Stimulated activated naive CD8-positive, alpha-beta T cell treated with anti-CD3 and anti-CD28 coated beads, Interleukin-15, Interleukin-2, amounts not matched to agents 100 U/mL and 50 U/mL, for 24 hours (primary cell): ENCODE measurements at places on chromosomes 3 and 15.

GRCh38 chr15:94205366-94205765 lies 26.0 kb upstream of the MCTP2 start:
- DNase-seq, result peak; percentile 42

GRCh38 chr15:93042691-93043378 lies 46.2 kb downstream of the RGMA start:
- no peak for DNase-seq

GRCh38 chr15:73921254-73921925 lies 4.9 kb upstream of the LOXL1 start:
- DNase-seq, result no peak

GRCh38 chr3:151037746-151038477 lies 47.6 kb upstream of the MED12L start:
- no peak for DNase-seq

DNA sequence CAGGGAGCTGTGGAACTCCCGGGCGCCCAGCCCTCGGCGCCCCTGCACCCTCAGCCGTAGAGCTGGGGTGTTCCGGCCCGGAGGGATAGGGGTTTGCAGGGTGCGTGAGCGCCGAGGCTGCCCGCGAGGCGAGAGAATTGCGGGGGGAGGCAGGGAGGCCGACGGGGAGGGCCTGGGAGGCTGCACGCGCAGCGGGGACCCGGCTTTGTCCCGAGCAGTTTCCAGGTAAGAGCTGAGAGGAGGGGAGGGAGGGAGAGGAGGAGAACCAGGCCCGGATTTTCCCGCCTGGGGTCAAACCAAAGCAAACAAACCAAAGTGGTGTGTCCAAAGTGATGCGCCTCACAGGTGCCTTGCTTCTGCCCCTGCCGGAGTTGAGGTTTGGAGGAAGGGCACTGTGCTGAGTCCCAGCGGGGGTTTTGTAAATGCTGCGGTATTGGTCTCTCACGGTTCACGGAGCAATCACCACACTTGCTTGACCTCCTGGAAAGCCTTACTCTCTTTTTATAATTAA lies 146.4 kb downstream of the TJP1 start:
- DNase-seq, result no peak
